Naive thymus-derived CD8-positive, alpha-beta T cell (primary cell): ENCODE measurements at places on chromosomes 1 and 21.

DNA sequence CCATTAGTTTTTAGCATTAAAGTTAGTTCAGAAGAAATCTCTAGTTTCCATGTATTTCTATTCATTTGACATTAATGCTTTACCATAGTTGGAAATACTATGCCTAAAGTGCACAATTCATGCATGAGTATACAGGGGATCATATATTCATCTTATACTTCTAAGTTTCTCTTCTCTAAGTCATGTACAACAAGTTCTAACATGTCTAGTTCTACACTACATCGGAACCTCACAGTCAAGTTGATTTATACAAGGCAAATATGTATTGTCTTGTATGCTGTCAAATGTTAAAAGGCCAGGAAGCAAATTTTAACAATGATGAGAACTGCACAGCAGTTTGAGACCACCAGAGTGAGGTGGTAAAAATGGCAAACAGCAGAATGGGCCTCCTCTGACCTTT, 22.9 kb upstream of the MOB3C start:
- DNase-seq = no peak

- no peak for DNase-seq
These were observed 73.4 kb upstream of the PROX1 start for GRCh38 chr1:213914392-213914791.

DNA sequence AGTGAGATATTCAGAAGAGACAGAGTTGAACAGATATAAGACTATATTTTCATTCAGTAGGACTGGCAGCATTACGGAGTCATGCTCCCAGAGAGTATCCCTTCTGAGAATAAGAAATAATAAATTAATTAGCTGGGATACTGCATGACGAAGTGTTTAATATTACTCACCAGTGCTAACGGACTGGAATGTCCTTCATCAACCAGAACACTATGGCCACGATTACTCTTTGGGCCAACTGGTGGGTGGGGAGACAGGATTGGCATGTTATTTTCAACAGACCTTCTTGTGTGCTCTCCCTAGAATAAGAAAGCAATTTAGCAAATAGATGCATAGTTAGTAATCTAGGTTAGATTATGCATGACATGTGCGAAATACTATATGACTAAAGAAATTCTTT, 32.4 kb downstream of the ERICH3 start:
- DNase-seq = no peak

- DNase-seq = no peak
These were observed 138.6 kb downstream of the NRIP1 start for GRCh38 chr21:14926186-14926585.

- DNase-seq = peak; percentile 58
These were observed 5.7 kb upstream of the ZDHHC18 start for GRCh38 chr1:26820784-26821269.

- DNase-seq = no peak
These were observed 43.4 kb downstream of the WASF2 start for GRCh38 chr1:27446496-27447020.
